Stimulated activated CD4-positive, alpha-beta T cell treated with anti-CD3 and anti-CD28 coated beads, Interleukin-1b, Interleukin-23, amount 100 ng/mL, for 1 hour (primary cell): ENCODE measurements at places on chromosomes 1 and 21.

- no peak for DNase-seq
Measured at GRCh38 chr1:198970916-198971315, 332.1 kb downstream of the PTPRC start.

DNA sequence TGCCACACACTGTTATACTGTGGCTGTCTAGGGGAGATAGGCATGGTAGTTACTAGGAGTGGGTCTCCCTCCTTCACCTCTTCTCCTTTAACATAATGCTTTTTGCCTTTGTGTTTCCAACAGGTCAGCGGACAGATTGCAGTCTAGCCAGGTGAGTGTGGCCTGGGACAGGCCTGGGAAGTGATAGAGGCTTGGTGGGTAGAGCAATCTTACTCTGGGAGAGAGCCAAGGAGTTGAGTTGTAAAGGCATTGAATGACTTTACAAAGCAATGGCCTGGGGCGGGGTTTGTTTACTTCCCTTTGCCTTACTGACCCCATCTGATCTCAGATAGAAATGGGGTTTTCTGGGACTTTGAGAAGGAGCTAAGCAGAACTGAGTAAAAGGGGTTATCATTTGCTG is 51.0 kb upstream of the IKBKE start:
- no peak for DNase-seq

- DNase-seq: no peak
Measured at GRCh38 chr1:20440785-20441200, 45.2 kb downstream of the CAMK2N1 start.

DNA sequence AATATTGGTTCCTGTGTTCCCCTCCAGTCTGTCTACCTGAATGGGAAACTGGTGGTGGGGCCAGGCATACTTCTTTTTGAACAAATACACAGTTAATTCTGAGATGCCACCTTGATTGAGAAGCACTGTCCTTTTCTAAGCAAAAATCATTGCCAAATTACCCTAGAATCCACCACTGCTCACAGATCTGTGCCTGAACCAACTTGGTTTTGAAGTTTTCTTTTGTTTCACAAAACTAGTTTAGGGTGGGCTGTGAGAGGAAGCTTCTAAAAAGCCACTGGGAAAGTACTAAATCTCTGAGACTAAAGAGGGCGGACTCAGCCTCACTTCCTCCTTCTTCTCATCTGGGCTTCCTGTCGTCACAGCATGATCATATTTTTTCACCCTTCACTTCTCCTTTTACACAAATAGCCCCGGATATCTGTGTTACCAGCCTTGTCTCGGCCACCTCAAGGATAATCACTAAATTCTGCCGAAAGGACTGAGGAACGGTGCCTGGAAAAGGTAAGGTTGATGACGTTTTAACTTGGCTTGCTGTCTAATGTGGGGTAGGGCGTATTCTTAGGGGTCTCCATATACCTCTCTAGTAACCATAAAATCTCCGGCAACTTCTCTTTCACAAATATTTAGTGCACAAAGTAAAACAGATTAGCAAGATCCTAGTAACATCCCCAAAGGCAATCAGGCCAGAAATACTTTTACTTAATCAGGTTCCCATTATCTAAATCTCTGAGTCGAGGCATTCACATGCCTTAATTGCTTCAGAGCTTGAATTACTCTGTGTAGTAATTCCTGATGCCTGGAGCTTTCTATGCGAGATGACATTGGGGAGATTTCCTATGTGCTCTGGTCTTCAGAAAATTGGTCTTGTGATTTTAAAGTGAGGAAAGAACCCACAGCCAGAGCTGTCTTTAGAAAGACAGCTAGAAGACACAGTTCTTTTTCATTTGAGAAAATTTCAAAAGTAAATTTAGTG is at the start of gene CD53:
TSS of gene CD53 (plus strand) at position 404 of the 976 bp plus-strand sequence. CDS start 18,261 bp downstream, outside the sequence.
- DNase-seq: no peak

DNA sequence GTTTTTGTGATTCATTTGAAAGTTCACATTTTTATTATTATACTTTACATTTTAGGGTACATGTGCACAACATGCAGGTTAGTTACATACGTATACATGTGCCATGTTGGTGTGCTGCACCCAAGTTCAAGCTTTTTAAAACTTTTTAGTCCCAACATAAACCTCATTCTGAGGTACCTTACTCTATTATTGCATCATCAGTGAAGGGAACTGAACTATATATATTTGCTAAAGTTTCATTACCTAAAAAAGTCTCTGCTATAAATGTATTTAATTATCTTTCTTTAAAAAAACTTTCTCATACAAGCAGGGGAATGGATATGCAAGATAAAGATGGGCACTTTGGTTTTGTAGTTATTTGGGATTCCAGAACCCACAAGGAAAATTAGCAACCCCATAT is 931.4 kb upstream of the ADGRL2 start:
- no peak for DNase-seq

DNA sequence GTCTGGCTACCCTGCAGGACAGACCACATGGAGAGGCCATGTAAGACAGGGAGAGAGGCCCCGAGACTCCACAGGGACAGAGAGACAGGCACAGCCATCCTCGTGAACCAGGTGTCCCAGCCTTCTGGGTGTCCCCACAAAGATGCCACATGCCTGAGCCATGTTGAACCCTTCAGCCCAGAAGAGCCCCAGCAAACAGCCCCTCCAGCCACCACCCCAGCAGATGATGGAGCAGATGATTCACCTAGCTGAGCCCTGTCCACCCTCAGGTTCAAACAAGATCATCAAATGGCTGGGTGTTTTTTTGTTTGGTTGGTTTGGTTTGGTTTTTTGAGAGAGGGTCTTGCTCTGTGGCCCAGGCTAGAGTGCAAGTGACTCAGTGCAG is 78.7 kb downstream of the DHRS3 start:
- no peak for DNase-seq

- DNase-seq: no peak
Measured at GRCh38 chr1:28062806-28063205, 25.6 kb downstream of the EYA3 start.

- no peak for DNase-seq
Measured at GRCh38 chr1:112954945-112955772, 837 bp downstream of the SLC16A1 start.

DNA sequence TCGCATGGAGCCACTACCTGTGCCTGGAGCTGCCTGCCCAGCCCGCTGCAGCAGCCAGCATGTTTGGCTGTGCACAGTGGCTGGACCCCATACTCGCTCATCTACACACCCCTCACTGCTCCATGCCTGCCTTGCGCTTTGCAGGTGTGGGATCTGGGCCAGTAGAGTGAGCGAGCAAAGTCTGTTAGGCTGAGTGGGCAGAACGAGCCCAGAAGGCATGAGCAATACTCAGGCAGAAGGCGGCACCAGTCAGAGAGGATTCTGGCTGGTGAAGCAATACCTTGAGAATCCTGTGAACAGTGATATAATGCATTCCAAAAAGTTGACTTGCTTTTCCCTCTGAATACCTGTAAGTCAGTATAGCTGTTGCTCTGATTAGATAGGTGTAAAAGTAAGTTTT is 816.4 kb downstream of the KCNT2 start:
- DNase-seq: no peak

- DNase-seq: no peak
Measured at GRCh38 chr1:43587594-43587993, 56.9 kb downstream of the PTPRF start.

GRCh38 chr1:3590139-3590763 is 21.1 kb downstream of the MEGF6 start:
- no peak for DNase-seq

- peak; percentile 71 for DNase-seq
Measured at GRCh38 chr1:34742667-34743270, 12.1 kb upstream of the GJB5 start.

- DNase-seq: no peak
Measured at GRCh38 chr1:204989266-204990058, 53.5 kb upstream of the CNTN2 start.

DNA sequence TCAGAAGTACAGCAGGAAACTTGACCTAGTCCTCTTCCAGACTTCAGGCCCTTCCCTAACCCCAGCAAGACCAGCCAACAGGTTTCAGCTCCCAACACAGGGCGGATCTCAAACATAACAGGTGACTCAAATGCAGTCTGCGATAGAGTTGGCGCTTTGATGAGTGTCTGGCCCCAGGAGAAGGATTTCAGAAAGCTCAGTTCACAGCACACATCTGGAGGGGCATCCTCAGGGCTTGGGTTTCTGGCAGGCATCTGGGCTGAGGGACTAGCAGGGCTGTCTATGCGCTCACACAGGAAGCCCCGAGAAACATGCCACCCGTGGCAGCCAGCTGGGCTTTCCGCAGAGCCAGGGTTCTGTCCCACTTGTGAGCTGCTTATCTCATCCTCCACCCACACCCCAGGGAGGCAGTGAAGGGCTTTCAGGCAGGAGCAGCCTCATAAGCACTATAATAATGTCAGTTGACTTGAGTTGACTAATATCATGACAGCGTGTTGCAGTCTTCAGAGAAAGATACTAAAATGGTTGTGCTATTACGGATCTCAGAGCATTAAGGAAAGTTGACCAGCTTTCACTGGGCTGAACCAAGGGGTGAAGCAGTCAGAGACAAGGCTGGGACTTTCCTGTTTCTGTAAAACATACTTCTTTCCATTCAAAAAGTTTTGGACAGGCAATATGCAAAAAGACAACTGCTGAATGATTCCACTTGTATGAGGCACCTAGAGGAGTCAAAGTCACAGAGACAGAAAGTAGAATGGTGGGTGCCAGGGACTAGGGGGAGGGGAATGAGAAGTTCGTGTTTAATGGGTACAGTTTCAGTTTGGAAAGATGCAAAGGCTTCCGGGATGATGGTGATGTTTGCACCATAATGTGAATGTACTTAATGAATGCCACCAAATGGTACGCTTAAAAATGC is 233.0 kb upstream of the IRF2BP2 start:
- no peak for DNase-seq

- no peak for DNase-seq
Measured at GRCh38 chr1:200479816-200480215, 70.0 kb upstream of the ZNF281 start.

- no peak for DNase-seq
Measured at GRCh38 chr1:235736263-235736662, 86.7 kb upstream of the GNG4 start.

- no peak for DNase-seq
Measured at GRCh38 chr1:196464480-196464941, 143.7 kb downstream of the KCNT2 start.

DNA sequence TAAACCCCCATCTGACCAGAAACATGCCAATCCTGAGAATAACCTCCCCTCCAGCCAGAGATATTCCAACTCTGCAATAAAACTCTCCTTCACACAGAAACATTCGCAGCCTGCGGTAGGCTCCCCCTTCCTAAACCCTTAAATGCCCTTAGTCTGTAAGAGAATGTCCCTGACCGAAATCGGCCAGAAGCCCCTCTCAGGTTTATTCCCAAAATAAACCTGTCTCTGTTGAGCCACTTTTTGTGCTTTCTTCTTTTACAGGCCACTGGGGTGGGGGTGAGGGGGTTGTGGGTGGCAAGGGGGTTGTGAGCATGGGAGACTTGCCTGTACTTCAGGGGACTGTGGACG is 4.6 kb downstream of the PRXL2B start:
- DNase-seq: no peak

GRCh38 chr1:8985915-8986813 is 40.1 kb downstream of the SLC2A7 start:
- no peak for DNase-seq

DNA sequence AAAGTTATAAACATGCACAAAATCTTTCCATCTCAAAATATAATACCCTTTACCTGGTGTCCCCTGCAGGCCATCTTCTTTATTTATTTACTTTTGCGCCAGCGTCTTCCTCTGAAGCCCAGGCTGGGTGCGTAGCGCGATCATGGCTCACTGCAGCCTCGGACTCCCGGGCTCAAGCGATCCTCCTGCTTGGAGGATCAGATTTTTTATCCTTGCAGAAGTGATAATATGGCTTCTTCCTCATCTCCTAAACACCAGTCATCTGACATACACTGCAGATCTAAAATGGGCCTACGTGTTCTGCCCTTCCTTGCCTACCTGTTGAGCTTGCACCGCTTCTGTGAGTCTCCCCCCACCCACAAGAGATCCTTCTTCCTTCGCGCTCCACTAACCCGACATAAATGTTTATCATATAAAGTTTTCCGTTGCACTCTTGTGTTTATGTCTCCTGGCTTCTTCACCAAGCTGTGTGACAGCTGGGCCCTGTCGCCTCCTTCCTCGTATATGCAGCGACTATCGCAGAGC is 506 bp upstream of the SRP9 start:
- DNase-seq: no peak

DNA sequence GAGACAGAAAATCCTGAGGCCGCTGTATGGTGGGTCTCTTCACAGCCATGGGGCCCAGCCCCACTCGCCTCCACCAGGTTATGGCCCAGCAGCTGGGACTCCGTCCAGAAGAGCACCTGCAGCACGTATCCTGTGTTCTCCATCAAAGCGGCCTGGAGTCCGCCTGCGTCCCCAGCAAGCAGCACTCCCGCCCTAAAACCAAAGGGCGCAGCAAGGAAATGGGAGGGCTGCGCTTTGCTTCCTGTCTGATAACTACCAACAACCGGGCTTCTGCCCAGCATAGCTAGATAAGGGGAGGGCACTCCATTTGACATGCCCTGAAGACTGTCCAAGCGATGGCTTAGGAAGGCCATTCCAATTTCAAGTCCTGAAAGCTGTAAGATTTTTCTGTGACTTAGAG is 119.9 kb downstream of the KCNJ15 start:
- no peak for DNase-seq

GRCh38 chr1:246159279-246160227 is 347.5 kb downstream of the SMYD3 start:
- DNase-seq: no peak

- DNase-seq: no peak
Measured at GRCh38 chr1:12309783-12310742, 80.2 kb downstream of the VPS13D start.

DNA sequence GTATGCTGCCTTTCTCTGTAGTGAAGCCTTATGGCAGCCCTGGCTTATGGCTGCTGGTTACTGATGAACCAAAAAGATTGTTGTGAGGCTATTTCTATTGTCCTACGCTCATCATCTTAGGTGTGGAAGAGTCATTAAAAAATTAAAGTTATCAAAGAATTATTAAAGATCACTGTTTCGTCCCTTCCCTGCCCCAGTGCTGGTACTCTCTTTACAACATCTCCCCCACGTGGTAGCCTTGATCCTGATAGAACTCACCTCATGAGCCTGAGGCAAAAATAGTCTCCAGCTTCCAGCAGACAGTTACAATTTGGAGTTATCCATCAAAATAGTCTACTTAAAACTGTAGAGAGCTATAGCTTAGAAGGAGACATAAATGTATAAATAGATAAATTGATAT is 201.5 kb downstream of the S1PR1 start:
- no peak for DNase-seq

GRCh38 chr1:195733826-195734225 is 874.4 kb downstream of the KCNT2 start:
- no peak for DNase-seq

GRCh38 chr1:87450615-87451209 is 122.0 kb downstream of the LMO4 start:
- DNase-seq: no peak

DNA sequence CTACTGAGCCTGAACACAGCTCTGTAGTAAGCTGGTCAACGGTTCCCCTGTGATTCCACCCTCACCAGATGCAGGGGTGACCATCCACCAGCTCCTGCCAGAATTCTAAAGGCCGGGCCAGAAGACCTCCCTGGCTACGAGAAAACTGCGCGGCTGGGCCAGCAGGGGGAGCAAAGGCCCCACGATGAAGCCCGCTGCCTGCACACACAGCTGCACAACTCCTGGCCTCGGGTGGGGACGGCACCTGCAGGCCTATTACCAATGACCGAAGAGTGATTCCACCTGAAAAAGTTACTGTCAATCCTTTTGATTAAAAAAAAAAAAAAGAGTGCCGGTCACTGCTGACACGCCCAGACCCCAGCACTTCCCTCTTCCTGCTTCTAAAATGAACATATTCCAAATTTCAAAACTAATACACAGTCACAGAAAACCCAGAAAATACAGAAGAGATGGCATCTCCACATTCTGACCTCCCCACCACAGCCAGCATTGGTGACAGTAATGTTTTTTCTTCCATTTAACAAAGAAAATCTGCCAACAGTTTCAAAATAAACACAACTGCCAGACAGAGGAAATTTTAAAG is 49.8 kb upstream of the RIPK4 start:
- peak; percentile 29 for DNase-seq
